ENCODE measurements at places on chromosomes 1 and 21. TPM values are rescaled to one million over a fixed set of nuclear protein-coding genes. Genes with fewer than 3 reads are reported as not detected.

Gene ARMH1
- 0.70 TPM for total RNA-seq

GRCh38 chr1:175188936-175189335, 3.6 kb downstream of the KIAA0040 start:
- DNase-seq, result peak; percentile 86

DNA sequence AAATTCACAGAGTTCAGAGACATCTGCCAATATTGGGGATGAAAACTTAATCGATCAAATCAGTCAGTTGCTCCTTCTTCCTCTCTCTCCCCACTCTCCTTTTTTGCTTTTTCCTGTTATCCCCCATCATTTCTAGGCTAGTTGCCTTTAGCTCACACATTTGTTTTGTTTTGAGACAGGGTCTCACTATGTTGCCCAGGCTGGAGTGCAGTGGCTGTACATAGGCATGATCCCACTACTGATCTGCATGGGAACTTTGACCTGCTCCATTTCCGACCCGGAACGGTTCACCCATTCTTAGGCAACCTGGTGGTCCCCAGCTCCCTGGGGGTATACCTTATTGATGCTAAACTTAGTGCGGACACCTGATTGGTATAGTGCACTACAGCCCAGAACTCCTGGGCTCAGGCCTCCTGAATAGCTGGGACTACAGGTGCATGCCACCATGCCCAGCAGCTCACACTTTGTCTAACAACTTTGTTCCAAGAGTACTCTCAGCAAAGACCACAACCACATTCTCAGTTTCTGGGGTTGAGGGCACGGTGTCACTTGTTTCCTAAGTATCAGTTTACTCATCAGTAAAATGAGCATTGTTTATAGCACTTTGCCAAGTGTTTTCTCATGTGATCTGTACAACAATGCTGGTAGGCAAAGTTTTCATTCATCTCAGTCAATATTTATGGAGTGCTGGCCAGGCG, 6.7 kb upstream of the ELOA start:
- no peak for DNase-seq

GRCh38 chr1:59156526-59157199, 140.2 kb upstream of the FGGY start:
- no peak for DNase-seq

GRCh38 chr21:39527664-39528381, 76.1 kb downstream of the SH3BGR start:
- no peak for DNase-seq

GRCh38 chr1:3604997-3605823, 6.1 kb downstream of the MEGF6 start:
- DNase-seq, result no peak
